ENCODE measurements at places on chromosomes 5 and 9.

- DNase-seq, result no peak
Measured at GRCh38 chr5:180525399-180525798, 31.2 kb downstream of the CNOT6 start.

GRCh38 chr5:9851458-9851857, 221.3 kb upstream of the TAS2R1 start:
- DNase-seq, result no peak

DNA sequence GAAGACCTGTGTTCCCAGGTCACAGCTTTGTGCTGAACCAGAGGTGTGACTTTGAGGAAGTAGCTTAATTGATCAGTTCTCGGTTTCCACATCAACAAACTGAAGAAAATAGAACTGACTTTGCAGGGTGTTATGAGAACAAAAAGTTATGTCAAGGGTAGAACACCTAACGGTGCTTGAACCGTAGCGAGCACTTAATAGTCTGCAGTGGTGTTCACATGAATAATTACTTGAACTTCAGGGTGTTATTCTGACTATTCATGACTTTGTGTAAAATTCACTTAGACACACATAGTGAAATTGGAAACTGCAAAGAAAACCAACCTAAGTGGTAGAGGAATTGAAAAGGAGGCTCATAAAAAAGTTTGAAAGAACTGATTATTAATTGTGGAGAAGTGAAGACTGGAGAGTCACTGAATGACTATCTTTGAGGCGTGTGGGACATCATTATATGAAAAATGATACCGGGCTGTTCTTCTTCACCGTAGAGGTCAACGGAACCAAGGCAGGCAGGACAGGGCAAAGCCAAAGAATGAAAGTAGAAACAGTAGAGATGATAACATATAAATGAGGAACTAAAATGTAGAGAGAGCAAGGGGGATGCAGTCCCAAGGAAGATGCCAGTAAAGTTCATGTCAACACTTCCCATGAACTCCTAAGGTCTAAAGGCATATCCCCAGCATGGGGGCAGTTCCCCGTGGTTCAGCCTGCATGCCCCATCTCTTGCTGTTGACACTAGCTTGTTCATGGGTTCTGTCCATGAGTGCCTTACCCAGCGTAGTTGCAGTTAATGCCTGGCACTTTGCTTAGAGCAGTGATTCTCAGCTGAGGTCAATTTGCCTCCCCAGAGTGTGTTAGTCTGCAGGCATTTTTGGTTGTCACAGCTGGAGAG, 118.7 kb downstream of the ZNF462 start:
- no peak for DNase-seq

DNA sequence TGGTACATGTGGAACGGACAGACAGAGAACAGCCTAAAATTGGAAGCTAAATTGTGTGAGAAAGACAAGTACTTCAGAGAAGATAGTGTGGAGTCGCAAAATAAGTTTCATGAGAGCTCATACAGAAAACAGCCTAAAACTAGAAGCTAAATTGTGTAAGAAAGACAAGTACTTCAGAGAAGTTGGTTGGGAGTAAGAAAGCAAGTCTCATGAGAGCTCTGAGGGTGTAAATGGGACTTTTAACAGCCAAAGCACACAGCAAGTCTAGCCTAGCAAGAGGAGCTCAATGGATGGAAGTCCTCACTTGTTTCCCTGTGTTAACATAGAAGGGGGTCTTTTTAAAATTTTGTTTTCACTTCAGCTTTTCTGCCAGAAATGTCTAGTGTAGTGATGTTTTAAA, 93.1 kb downstream of the STK32A start:
- DNase-seq, result no peak

GRCh38 chr5:69042500-69042899, 51.3 kb upstream of the SLC30A5 start:
- DNase-seq, result no peak

- no peak for DNase-seq
Measured at GRCh38 chr9:7298123-7298522, 501.5 kb downstream of the DMAC1 start.

GRCh38 chr9:97545486-97545885, 44.0 kb downstream of the TMOD1 start:
- no peak for DNase-seq

DNA sequence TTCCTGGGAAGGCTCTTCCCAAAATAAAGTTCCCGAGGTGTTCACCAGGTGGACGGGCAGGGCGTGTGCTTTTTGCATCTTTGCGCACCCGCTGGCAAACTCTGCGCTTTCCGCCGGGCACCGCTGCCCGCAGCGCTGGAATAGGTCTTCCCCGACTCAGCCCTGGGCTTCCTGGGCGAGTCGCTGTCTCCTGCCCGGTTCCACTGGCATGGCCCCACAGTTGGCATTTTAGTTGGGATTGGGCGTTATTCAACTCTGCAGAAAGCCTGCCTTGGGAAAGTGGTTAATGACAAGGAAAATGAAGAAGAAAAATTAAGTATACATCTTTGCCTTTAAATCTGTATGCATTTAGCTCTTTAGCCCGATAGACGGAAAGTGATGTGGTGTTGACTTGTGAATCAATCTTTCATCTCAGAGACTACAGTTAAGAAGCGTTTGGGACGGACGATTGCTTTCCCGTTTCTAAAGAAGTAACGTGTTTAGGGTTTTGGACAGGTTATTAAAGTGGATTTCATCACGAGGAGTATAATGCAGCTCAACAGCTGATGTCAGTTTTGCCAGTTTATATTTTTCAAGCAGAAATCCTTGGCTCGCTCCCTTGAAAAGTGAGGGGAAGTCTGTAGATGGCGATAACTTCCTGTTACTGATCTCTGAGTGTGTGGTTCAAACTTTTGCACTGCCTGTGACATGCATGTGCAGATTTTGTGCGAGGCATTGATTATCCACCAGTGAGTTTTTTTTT, 946 bp downstream of the ADCY2 start:
- no peak for DNase-seq

- no peak for DNase-seq
Measured at GRCh38 chr5:176381979-176382378, 6.4 kb downstream of the NOP16 start.

- DNase-seq, result no peak
Measured at GRCh38 chr9:29514336-29514735, 1941.1 kb upstream of the C9orf72 start.
